ENCODE measurements at places on chromosomes 12 and 14. TPM values are rescaled to one million over a fixed set of nuclear protein-coding genes. Genes with fewer than 3 reads are reported as not detected.

PRIMA1 gene
- total RNA-seq = not detected

OR4E1 gene
- not detected for total RNA-seq

MYH6 gene
- total RNA-seq = not detected

KRT6A gene
- not detected for total RNA-seq

CABP1 gene
- 0.62 TPM for total RNA-seq

RNASE1 gene
- not detected for total RNA-seq

PPP1CC gene
- 123 TPM for total RNA-seq

FAIM2 gene
- total RNA-seq = under 0.01 TPM

PDZRN4 gene
- total RNA-seq = not detected

OASL gene
- 70.9 TPM for total RNA-seq

TSPAN19 gene
- total RNA-seq = 0.73 TPM

HOXC12 gene
- total RNA-seq = not detected

DYRK2 gene
- 24.5 TPM for total RNA-seq

HOXC6 gene
- not detected for total RNA-seq

CYP27B1 gene
- 1.00 TPM for total RNA-seq

SIX6 gene
- total RNA-seq = not detected

LYZ gene
- total RNA-seq = not detected

PSMB5 gene
- total RNA-seq = 208 TPM

KRT81 gene
- total RNA-seq = 0.36 TPM

DHRS2 gene
- total RNA-seq = not detected

MYO1H gene
- not detected for total RNA-seq

LBHD2 gene
- total RNA-seq = not detected

TCL1B gene
- not detected for total RNA-seq

ABCD2 gene
- under 0.01 TPM for total RNA-seq

BRMS1L gene
- total RNA-seq = 13.4 TPM

AMN gene
- under 0.01 TPM for total RNA-seq

ARMH4 gene
- total RNA-seq = not detected

TRMT61A gene
- 9.1 TPM for total RNA-seq

PLXNC1 gene
- 254 TPM for total RNA-seq

RFC5 gene
- total RNA-seq = 26.5 TPM

CCDC85C gene
- total RNA-seq = 7.2 TPM

KRT73 gene
- total RNA-seq = not detected

PTPRQ gene
- not detected for total RNA-seq
